ENCODE measurements at places on chromosomes 16 and 17. TPM values are rescaled to one million over a fixed set of nuclear protein-coding genes. Genes with fewer than 3 reads are reported as not detected.
A peak's percentile ranks its signal among the peaks of the same experiment; 100 is the strongest.

DNA sequence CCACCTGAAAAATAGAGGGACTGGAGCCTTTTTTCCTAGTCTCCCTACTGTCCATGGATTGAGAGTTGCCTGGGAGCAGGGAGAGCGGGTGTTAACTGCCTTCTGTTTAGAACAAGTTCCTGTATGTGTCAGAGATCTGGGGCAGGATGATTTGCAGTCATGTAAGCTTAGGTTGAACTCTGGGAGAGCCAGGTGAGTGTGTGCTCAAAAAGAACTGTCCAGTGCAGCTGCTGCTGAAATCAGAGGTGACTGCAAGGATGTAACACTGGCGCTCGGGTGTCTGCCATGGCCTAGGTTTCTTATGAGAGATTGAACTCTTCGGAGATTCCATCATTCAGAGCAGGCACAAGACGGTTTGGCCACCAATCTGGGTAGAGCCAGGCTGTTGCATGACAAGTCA lies 432.5 kb downstream of the CDH13 start:
- H3K4me1 ChIP-seq, result no peaks in the 10 kb centered on the region
- no peak overlapping the region for H3K27ac ChIP-seq
- DNase-seq, result no peak

Gene TERB1
- not detected for total RNA-seq

DNA sequence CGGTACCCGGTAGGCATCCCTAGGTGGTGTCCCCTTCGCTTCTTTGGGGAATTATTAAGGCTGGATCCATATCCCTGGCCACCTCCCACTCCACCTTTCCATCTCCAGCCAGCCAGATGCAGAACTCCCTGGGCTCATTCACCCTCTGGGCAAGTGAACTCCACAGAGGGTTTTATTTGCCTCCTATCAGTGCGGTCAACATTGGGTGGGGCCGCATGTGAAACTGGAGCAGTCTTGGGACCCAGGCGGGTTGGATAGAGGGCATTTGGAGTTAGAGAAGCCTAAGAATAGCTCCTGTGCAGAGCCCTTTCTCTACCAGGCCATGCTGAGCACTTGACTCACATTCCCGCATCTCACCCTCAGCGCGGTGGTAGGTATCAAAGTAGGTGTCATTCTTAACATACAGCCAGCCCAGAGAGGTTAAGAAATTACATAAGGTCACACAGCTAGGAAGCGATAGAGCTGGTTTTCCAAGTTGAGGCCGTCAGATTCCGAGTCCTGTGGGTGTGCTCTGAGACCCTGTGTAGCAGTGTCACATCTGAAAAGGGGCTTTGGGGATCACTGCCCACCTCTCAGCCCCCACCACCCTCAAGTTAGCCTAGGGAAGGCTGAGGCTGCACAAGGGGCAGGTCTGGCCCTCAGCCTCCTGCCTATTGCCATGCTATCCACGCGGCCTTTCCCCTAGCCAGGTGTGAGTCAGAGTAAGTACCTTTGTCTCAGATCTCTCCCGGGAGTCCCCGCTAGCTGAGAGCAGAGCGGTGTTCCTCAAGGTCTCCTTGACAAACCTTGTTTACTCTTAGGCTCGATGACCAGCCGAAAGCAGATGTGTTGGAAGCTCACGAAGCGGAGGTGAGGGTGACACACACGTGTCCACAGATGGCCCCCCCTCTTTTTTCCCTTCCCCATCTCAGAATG lies 26.9 kb upstream of the LGALS9 start:
- H3K4me1 ChIP-seq, result peaks cover 7% of the 10 kb centered on the region
- H3K27ac ChIP-seq, result no peak overlapping the region
- no peaks in the 10 kb centered on the region for H3K27me3 ChIP-seq

DNA sequence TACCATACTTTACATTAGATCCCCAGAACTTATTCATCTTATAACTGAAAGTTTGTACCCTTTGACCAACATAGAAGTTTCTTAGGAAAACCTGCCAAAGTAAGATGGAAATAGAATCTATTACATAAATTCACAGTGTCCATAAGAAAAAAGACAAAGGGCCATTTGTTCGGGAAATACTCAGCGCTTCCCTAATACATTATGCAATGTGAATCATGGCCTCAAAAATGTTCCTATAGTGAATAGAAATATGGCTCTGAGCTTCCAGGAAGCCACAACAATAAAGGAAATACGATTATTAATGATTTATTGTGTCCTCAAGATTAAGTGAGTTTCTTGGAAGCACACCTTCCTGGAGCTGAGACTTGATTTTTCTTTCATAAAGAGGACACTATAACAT lies 51.5 kb downstream of the GPRC5B start:
- no peak overlapping the region for H3K4me3 ChIP-seq
- H3K27me3 ChIP-seq, result no peaks in the 10 kb centered on the region
- no peaks in the 10 kb centered on the region for H3K36me3 ChIP-seq
- no peak overlapping the region for H3K27ac ChIP-seq
- no peak for DNase-seq

Gene ASPA
- total RNA-seq, result not detected

- peaks cover 5% of the 10 kb centered on the region for H3K4me1 ChIP-seq
- peaks cover 13% of the 10 kb centered on the region for H3K27me3 ChIP-seq
- no peak overlapping the region for H3K27ac ChIP-seq
- H3K36me3 ChIP-seq, result no peaks in the 10 kb centered on the region
These were observed 17.1 kb upstream of the C17orf113 start for GRCh38 chr17:42067371-42068091.

Gene KRT222
- total RNA-seq, result not detected

DNA sequence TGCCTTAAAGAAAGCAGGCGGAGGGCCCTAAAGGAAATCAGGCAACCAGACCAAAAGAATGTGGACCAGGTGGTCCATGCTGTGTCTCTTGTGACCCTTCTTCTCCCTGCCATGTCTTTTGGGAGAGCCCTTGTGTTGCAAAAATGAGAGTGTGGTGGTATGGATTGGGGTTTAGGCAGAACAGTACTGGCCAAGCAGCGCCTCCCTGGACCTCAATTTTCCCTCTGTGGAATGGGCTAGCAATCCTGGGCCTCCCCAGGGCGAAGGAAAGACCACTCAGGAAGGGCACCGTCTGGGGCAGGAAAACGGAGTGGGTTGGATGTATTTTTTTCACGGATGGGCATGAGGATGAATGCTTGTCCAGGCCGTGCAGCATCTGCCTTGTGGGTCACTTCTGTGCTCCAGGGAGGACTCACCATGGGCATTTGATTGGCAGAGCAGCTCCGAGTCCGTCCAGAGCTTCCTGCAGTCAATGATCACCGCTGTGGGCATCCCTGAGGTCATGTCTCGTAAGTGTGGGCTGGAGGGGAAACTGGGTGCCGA lies 7.6 kb upstream of the NLRC5 start:
- H3K4me1 ChIP-seq, result peaks cover 47% of the 10 kb centered on the region
- no peak for DNase-seq
- peaks cover 35% of the 10 kb centered on the region for H3K36me3 ChIP-seq
- H3K4me3 ChIP-seq, result no peak overlapping the region

GRCh38 chr16:17362946-17363345 lies 107.8 kb downstream of the XYLT1 start:
- H3K4me1 ChIP-seq, result peaks cover 95% of the 10 kb centered on the region
- H3K4me3 ChIP-seq, result no peak overlapping the region
- no peak for DNase-seq
- H3K27ac ChIP-seq, result peak overlapping the region; percentile 83
- no peaks in the 10 kb centered on the region for H3K36me3 ChIP-seq

- H3K4me1 ChIP-seq, result peaks cover 24% of the 10 kb centered on the region
- H3K4me3 ChIP-seq, result no peak overlapping the region
- no peaks in the 10 kb centered on the region for H3K27me3 ChIP-seq
- H3K36me3 ChIP-seq, result peaks cover 30% of the 10 kb centered on the region
- DNase-seq, result no peak
These were observed 114.3 kb downstream of the ABCC1 start for GRCh38 chr16:16063683-16064082.

Gene TUFM
- total RNA-seq, result 221 TPM

All from activated CD4-positive, alpha-beta memory T cell treated with anti-CD3 and anti-CD28 coated beads for 36 hours (primary cell).